Activated CD4-positive, alpha-beta memory T cell treated with anti-CD3 and anti-CD28 coated beads, Interleukin-2, amount 10 ng/mL, durations not matched to agents 7 days and 5 days (primary cell): ENCODE measurements at places on chromosomes 4 and X.
A peak's percentile ranks its signal among the peaks of the same experiment; 100 is the strongest.

DNA sequence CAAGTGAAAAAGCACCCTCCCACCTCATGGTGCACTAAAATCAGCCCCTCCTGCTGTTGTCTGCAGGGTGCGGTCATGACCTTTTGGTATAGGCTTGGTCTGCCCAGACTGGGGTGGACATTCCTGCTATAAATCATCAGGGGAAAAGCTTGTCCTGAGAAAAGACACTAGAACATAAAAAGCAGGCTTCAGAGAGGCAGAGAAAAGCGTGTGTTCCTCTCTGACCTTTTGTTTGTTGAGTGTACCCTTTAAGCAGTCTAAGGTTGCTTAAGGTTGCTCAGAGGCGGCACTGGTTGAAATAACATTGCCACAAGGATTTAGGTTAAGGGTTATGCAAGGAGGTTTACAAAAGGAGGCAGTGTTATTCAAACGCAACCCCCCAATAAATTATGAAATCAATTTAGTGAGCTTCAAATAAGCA lies 43.5 kb downstream of the CCDC158 start:
- no peak for DNase-seq
- H3K27ac ChIP-seq: no peak overlapping the region
- no peaks in the 10 kb centered on the region for H3K36me3 ChIP-seq
- no peaks in the 10 kb centered on the region for H3K4me1 ChIP-seq
- H3K4me3 ChIP-seq: no peak overlapping the region

- no peak overlapping the region for H3K27ac ChIP-seq
- H3K4me1 ChIP-seq: peaks cover 14% of the 10 kb centered on the region
- peaks cover 16% of the 10 kb centered on the region for H3K36me3 ChIP-seq
- H3K27me3 ChIP-seq: no peaks in the 10 kb centered on the region
- no peak overlapping the region for H3K4me3 ChIP-seq
Measured at GRCh38 chr4:152357206-152357605, 178.7 kb downstream of the FBXW7 start.

DNA sequence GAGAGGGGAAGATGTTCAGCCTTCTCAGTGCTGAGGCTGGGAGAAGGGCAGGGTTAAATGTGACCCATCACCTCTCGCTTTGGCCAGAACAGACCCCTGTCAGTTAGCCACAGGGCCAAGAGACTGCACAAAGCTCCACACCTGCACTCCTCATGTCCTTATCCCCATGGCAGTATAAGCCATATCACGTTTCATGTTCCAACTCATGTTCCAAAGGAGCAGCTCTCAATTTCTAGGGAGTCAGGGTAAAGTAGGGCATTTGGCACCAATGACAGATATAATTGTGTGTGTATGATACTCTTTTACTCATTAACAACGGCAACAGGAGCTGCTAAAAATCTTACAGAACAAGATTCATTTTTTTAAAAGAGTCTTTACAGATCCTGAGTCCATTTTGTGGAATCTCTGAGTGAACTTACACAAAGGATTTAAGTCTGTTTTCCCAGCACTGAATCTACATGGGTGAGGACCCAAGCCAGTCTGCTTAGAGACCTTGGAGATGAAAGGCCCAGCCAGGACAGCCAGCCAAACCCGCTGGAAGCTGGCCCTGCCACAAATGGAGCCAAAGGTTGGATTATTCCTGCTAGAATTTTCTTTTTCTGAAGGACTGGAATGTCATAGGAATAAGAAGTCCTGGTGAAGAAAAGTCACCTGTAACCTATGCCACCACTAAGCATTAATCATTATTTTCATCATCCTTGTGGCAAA lies 129.1 kb upstream of the SMAD1 start:
- no peak overlapping the region for H3K27ac ChIP-seq
- peaks cover 3% of the 10 kb centered on the region for H3K27me3 ChIP-seq
- no peaks in the 10 kb centered on the region for H3K4me1 ChIP-seq
- H3K4me3 ChIP-seq: no peak overlapping the region
- DNase-seq: no peak

GRCh38 chrX:23959781-23960180 lies 52.0 kb downstream of the CXorf58 start:
- no peaks in the 10 kb centered on the region for H3K36me3 ChIP-seq
- peak overlapping the region; percentile 8 for H3K27ac ChIP-seq
- DNase-seq: no peak
- H3K4me1 ChIP-seq: peaks cover 7% of the 10 kb centered on the region
- H3K4me3 ChIP-seq: no peak overlapping the region

DNA sequence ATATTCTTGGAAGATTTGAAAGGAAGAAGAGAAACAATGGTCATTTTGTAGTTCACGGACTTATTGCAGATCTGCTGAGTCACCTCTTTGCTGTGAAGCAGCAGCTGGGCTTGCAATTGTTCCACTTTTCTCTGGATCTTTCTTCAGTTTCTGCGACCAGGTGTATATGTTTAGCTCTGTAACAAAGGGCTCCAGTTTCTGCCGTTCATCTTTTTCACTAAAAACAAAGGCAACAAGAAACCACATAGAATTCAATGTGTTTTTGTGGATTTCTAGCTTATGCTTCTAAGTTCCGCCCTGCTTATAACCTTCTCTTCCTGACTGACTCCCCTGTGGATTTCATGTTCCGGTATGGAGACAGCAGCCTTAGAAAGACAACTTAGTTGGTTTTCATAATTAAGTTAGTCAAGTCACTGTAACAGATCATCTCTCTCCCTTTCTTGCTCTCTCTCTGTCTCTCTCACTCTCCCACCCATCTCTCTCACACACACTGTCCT lies 121.6 kb upstream of the EPHA5 start:
- H3K27ac ChIP-seq: no peak overlapping the region
- H3K27me3 ChIP-seq: no peaks in the 10 kb centered on the region
- no peak for DNase-seq

DNA sequence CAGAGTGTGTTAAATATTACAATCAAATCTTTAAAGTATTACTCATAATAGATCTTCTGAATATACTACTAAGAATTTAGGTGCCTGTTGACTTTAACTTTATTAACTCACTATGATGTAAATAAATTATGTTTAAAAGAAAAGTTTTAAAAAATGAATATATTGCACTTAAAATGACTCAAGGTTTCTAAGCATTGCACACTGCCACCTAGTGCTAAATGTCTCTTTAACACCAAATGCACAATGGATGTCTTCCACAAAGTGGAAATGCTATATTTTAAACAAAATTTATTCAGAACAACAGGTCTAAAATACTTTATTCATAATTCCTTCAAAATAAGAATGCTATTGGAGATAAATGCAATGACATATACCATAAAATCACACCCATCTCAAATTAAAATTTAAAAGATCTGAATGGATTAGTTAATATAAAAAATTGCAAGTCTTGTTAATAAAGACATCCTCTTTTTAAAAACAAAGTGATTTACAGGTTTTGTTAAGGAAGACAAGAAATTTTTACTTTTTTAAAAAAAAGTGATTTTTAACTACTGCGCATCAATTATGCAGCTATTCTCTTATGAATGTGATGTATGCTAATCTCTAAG lies 5.5 kb downstream of the INPP4B start:
- peaks cover 12% of the 10 kb centered on the region for H3K4me1 ChIP-seq
- H3K27me3 ChIP-seq: peaks cover 15% of the 10 kb centered on the region
- no peaks in the 10 kb centered on the region for H3K36me3 ChIP-seq

DNA sequence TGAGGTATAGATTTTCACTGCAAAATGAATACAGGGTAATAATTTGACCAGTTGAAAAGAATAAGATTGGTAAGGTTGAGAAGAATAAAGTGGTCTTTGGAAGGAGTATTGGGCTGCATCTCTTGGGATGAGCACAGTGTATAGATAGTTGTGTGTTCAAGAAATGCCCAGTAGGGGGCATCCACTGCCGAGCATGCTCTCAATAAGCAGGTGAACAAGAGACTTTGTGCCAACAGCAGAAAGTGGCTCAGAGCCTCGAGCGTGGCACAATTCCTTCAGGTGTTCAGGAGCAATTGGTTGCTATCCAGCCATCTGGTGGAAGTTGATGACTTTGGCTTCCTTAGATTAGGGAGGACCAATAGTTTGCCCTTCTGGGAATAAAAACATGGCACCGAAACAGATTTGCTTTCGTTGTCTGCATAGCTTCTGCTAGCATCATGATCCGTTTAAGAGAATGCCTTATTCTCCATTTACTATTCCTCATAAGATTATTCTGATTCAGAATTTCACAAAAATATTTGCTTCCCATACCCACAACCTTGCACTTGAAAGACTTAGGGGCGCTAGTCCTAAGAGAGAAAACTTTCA lies 258.1 kb upstream of the NEIL3 start:
- peaks cover 10% of the 10 kb centered on the region for H3K27me3 ChIP-seq
- no peaks in the 10 kb centered on the region for H3K36me3 ChIP-seq
- H3K4me1 ChIP-seq: no peaks in the 10 kb centered on the region
- H3K27ac ChIP-seq: no peak overlapping the region
- DNase-seq: peak; percentile 23

GRCh38 chr4:43816116-43816515 lies 632.5 kb downstream of the KCTD8 start:
- no peak overlapping the region for H3K27ac ChIP-seq
- no peaks in the 10 kb centered on the region for H3K36me3 ChIP-seq
- DNase-seq: no peak
